ENCODE measurements at places on chromosomes 16 and 17.
A peak's percentile ranks its signal among the peaks of the same experiment; 100 is the strongest.

DNA sequence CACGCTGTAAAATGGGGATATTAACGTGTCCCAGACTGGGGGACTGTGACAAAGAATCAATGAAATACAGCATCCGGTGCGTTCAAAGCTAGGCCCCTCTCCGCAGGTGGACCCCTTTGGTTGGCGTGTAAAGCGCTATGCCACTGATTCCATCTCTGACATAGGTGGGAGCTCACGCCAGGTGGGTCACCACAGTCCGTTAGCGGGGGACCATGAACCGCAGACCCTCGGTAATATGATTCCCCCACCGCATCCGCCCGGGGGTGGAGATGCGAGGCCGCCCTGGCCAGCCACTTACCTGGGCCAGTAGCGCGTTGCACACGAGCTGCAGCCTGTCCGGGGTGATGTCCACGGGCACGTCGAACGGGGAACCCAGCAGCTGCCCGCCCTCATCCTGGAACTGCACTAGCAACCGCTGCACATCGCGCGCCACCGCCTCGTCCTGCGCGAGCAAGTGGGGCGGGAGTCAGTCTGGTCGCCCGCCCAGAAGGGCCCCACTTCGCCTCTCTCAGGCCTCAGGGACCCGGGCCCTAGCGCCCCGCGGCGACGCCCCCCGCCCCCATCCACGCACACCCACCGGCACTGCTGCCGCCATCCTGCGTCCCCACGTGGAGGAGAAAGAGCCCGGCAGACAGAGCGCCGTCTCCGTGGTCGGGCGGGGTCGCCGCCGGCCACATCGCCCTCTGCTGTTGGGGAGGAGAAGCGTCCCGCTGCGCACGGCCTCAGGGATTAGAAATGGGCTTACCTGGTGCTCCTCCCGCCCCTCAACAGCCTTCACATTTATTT is at the start of gene NLE1:
NLE1 (minus strand) TSS at position 623 of the 786 bp plus-strand sequence; CDS start at position 595, 28 bp downstream.
- DNase-seq, result peak; percentile 93

DNA sequence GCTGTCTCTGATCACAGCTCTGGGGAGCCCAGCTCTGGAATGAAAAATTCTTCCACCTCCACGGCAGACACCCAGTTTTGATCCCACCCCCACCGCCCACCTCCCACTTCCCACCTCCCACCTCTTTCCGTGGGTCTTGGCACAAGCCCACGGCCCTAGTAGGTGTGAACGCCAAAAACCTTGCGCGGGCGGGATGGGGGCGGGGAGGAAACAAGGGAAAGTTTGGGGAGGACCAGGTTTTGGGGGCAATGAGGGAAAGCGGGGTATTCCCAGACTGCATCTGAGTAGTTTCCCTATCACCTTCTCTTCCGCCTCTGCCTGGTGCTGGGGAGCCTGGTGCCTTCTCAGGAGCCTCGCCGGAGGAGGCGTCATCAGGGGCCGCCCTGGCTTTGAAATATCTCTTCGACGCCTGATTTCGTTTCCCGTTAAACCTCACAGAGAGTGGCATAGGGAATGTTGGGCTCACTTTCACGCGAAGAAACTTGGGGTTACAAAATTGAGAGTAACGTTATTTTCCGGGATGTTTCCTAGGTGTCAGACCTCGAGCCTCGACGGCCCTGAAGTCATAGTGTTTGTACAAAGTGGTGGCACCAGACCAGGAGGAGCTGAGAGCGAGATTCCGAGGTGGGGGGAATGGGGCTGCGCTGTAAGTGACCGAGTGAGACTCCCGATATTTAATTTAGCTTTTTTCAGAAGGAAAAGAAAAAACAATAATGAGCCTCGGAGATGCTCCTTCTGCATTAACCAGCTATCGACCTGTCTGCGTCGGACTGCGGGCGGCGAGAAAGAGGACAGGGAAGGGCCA is 1.6 kb upstream of the IRX3 start:
- no peak for DNase-seq

DNA sequence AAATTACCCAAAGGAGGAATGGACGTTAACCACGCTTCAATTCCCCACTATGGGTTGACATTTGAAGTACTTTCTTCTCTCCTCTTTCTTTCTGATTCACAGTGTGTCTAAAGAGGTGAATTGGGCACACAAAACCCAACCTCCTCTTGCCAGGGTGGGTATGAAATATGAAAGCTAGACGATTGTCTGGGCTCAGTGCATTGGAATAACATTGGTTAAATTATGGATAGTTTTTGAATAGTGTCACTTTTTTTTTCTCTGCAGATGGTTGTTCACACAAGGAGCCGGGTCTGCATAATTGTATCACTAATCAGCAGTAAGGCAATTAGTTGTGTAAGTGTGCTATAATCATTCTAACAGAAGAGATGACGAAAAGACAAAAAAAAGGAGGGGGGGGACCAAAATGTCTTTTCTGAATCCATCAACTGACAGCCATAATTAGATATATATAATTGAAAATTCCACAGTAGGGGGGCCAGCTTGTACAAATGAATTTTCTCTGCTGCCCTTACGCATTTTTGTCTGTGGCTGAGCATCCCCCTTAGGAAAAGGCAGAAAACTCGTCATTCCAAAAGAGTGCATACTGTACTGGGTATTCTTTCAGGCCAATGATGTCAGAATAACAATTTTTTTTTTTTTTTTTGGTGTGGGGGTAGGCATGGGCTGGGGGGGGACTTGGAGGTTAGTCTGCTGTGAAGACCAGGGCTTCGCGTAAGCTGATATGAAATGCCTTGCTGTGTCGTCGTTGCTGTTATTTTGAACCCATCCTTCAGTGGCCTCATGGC is 307.5 kb upstream of the SALL1 start:
- no peak for DNase-seq

GRCh38 chr16:85249418-85250146 is 137.3 kb upstream of the CIBAR2 start:
- no peak for DNase-seq

DNA sequence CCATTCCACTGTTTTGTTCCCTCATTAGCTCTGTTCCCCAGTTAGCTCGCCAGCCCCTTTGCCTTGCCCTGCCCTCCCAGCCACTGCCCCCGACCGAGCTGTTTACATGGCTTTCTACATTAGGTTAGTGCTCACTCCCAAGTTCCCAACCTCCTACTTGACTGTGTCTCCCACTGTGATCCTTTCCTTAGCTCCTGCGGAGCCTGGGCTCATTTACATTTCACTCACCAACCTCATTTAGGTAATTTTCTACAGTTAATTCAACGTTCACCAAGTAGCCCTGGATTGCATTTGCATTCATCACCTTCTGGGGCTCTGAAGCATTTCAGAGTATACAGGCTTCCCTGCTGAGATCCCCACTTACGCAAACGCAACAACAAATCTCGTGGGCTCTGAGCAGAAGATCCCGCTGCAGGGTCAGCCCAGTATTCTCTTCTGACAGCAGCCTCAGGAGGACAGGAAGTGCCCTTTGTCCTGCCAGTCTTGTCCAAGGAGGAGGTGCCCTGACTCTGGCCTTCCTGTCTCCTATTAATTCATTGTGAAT is 325.8 kb upstream of the CCL2 start:
- DNase-seq, result peak; percentile 99

- DNase-seq, result no peak
Measured at GRCh38 chr17:17466511-17466910, 10.3 kb upstream of the MED9 start.

- peak; percentile 53 for DNase-seq
Measured at GRCh38 chr17:50276588-50277356, 2.5 kb downstream of the TMEM92 start.

DNA sequence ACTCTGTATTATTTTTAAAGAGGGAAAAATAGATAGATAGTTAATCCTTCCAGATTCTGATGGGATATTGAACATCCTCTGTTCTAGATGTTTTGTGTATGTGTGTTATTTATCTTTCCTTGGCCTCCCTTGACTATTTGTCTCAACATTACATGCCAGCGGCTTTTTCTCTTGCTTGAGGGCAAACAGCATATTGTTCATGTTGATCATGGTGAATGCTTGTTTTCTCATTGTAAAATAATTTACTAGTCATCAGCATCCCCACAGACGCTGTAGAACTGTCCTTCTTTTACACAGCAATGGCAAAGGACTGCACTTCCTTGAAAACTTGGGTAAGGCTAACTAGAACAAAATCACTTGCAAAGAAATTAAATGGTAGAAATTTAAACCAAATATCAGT is 1376.4 kb upstream of the GOT2 start:
- no peak for DNase-seq

GRCh38 chr17:32486701-32487472 is at the start of gene CDK5R1:
Gene CDK5R1, plus strand, starts transcription at chr17:32486993. Its CDS starts 628 bp downstream, at chr17:32487621.
- DNase-seq, result peak; percentile 95

DNA sequence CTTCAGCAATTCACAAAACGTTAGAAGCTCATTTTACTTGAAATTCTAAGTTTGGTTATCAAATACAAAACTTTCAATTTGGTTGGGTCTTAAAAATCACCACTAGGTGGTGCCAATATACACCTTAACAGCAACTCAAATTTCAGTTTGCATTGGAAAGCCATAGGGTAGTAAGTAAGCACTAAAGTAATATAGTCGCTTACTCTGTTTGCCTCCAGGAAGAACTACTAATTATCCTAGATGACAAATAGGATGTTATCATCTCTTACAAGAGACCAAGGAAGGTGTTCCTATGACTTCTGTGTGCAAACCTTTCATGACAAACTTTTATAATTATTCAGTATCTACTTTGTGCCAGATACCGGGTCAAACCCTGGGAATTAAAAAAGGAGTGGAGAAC is 93.3 kb downstream of the MYO1D start:
- peak; percentile 76 for DNase-seq

GRCh38 chr17:1558401-1558800 is 4.2 kb downstream of the PITPNA start:
- DNase-seq, result no peak

GRCh38 chr16:23382279-23382678 is 70.7 kb downstream of the COG7 start:
- DNase-seq, result peak; percentile 44

DNA sequence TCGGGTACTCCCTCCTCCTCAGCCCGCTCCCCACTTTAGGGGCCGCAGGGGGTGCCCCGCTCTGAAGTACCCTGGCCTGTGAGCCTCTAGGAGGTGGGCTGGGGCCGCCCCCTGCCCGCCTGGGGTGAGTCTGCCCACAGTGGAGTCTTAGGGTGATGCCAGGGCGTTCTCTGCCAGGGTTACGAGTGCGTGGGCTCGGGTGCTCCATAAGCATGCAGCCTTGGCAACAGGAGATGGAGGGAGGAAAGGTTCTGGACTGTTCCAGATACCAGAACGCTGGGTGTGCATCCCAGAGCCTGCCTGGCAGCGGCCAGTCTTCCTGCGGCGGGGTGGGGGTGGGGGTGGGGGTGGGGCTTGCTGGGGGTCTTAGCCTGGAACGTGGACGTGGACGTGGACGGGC is 15.9 kb downstream of the CACNA1H start:
- DNase-seq, result no peak

DNA sequence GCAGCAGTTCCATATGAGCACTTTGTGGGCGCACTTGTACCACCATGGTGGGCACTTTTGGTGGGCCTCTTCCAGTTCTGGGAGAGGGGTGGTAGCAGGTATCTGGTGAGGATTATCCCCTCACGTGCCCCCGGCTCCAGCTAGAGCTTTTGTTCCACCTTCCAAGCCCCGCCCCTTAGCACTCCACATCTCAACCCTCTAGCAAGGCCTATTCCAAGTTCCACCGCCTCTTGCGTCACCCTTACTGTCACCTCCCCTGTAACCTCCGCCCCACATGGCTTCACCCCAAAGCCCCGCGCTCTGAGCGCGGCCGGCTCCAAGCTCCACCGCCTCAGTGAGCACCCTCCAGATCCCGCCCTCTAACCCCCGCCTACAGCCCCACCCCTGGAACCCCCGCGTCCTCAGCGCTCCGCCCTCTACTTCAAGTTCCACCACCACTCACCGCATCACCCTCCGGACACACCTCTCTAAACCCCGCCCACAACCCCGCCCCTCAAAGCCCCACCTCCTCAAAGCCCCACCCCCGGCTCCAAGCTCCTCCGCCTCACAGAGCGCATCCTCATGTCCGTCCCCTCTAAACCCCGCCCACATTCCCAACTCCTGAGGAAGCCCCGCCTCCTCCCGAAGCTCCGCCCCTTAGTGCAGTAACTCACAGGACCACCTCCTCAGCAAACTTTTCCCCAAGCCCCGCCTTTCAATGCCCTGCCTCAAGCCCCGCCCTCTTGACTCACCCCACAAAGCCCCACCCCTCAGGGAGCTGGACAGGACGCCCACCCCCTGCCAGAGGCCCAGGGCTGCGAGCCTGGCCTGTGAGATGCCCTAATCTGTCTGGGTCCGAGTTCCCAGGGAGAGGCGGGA is 11.1 kb downstream of the SCN4A start:
- peak; percentile 92 for DNase-seq

DNA sequence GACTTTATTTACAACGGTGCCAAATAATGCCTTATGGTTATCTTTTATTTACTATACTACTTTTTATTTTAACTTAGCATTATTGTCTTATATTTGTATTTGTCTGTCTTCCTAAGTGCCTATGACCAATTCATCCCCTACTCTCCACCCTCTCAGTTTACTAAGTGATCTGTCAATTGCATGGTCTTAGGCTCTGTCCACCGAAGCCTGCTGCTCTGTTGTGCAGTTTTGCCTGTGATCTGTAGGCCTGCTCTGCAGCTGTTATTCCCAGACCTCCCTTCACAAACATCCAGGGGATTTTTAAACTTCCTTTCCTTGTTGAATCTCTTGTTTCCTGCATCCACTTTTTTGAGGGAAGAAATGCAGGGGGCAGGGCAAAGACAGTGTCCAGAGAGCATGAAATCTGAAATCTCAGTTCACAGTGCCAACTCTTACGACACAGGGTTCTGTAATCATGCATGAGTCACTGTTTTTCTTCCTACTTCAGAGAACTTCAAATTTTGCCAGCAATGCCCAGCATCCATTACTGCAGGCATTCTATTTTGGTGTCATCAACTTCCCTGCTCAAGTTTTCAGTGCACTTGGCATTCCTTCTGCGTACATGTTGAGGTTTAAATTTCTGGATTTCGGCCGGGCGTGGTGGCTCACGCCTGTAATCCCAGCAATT is 11.4 kb downstream of the SLFN5 start:
- no peak for DNase-seq

- no peak for DNase-seq
Measured at GRCh38 chr16:68646953-68647659, 2.0 kb downstream of the CDH3 start.

- peak; percentile 79 for DNase-seq
Measured at GRCh38 chr17:63774141-63774968, at the start of gene DDX42. Gene DDX42, plus strand, starts transcription at chr17:63774170. Its CDS starts 12,880 bp downstream, at chr17:63787050.

- no peak for DNase-seq
Measured at GRCh38 chr17:64174686-64175456, 44.9 kb upstream of the ERN1 start.

- DNase-seq, result no peak
Measured at GRCh38 chr17:46178550-46179214, 14.5 kb downstream of the KANSL1 start.

- DNase-seq, result no peak
Measured at GRCh38 chr17:81867991-81868673, 3.0 kb downstream of the ARHGDIA start.

- DNase-seq, result no peak
Measured at GRCh38 chr16:65991149-65991701, 375.3 kb upstream of the CDH5 start.

DNA sequence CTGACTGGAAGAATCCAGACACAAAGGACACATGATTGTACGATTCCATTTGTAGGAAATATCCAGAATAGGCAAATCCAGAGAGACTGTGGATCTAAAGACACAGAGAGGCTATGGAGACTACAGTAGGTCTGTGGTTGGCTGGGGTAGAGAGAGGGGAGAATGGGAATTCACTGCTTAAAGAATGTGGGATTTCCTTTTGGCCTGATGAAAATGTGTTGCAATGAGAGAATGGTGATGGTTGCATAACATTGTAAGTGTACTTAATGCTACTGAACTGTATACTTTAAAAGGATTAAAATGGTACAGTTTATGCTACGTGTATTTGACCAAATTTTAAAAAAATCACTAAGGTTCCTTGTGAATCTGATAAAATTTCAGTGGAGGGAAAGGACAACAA is 62.1 kb downstream of the GPRC5B start:
- no peak for DNase-seq

GRCh38 chr17:66938656-66939055 is 25.9 kb upstream of the CACNG4 start:
- DNase-seq, result no peak
